ENCODE measurements at places on chromosomes 1 and 21. TPM values are rescaled to one million over a fixed set of nuclear protein-coding genes. Genes with fewer than 3 reads are reported as not detected.

FNDC10 gene
- total RNA-seq: 2.6 TPM

RBM11 gene
- total RNA-seq: not detected

CAPN9 gene
- total RNA-seq: not detected

RGS7 gene
- total RNA-seq: not detected

C8B gene
- total RNA-seq: not detected

ADORA1 gene
- 5.7 TPM for total RNA-seq

PLPP3 gene
- total RNA-seq: 5.3 TPM

RAB25 gene
- total RNA-seq: not detected

PKP1 gene
- total RNA-seq: 0.30 TPM

LCE3D gene
- total RNA-seq: not detected

TMEM54 gene
- total RNA-seq: 37.3 TPM
